Cortex of kidney (tissue), 1 donor: ENCODE measurements at places on chromosomes 13 and 19.

DNA sequence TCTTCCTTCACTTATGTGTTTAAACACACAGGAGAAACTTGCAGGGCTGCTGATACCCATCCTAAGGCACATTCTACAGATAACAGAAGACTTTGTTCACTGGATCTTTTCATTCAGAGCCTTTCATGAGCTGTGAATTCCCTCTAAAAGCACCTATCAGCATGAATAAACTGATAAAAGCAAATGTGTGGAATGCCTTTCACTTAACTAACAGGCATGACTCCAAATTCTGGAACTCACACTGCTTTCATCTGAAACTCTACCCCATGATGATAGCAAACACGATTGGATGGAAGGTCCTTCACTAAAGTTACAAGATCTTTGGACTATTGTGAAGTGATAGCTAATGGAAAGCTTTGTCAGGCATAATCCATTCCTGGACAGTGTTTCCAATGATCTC is 457.3 kb downstream of the EFNB2 start:
- no peak for DNase-seq

DNA sequence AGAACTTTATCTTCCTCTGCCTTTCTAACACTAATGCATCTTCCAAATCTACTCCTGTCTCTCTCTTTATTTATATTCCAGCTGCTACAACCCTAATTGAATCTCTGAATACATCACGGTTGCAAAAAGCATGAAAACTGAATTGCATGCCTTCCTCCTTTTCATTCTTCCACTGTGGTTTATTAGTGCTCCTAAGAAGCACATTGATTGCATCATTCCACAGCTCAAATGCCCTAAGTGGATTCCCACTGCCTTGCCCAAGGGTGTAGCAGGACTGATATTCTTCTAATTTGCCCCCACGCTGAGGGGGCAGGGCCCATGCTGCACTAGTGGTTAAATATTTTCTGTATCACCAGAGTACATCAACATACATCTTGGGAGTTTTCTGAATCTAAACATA is 640.8 kb downstream of the EFNB2 start:
- no peak for DNase-seq

- no peak for DNase-seq
Measured at GRCh38 chr19:2101417-2102335, 5.0 kb downstream of the IZUMO4 start.

DNA sequence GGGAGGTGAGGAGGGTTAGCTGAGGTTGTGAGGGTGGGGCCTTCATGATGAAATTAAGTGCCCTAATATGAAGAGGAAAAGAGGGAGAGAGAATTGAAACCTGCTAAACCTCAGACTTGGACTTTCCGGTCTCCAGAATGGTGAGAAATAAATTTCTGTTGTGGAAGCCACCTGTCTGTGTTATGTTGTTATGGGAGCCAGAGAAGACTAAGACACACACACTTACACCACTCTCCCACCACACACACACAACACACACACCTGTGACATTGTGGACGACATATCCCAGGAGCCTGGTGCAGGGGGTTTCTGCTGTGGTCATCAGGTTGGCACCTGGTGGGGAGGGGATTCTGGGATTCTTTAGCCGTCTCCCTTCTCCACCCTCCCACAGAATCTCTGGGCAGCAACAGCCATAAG is 14.0 kb downstream of the KLK4 start:
- no peak for DNase-seq

- DNase-seq = no peak
Measured at GRCh38 chr19:46744005-46744691, 1.7 kb upstream of the FKRP start.

DNA sequence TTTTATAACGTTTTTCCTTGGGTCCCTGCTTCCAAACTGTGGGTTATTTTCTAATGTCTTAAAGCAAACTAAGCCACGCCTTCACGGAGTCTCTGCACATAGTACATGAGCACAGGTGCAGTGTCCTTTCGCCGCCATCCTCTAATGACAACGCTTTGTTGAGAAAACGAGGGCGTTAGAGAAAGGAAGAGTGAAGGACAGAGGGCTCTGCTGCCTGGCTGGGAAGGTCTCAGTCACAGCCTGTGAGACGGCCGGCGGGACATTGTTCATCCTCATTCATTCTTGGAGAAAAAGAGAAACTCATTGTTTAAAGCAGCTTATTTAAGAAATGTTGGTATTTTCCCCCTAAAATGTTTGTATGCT is 9.5 kb downstream of the IL17D start:
- no peak for DNase-seq

DNA sequence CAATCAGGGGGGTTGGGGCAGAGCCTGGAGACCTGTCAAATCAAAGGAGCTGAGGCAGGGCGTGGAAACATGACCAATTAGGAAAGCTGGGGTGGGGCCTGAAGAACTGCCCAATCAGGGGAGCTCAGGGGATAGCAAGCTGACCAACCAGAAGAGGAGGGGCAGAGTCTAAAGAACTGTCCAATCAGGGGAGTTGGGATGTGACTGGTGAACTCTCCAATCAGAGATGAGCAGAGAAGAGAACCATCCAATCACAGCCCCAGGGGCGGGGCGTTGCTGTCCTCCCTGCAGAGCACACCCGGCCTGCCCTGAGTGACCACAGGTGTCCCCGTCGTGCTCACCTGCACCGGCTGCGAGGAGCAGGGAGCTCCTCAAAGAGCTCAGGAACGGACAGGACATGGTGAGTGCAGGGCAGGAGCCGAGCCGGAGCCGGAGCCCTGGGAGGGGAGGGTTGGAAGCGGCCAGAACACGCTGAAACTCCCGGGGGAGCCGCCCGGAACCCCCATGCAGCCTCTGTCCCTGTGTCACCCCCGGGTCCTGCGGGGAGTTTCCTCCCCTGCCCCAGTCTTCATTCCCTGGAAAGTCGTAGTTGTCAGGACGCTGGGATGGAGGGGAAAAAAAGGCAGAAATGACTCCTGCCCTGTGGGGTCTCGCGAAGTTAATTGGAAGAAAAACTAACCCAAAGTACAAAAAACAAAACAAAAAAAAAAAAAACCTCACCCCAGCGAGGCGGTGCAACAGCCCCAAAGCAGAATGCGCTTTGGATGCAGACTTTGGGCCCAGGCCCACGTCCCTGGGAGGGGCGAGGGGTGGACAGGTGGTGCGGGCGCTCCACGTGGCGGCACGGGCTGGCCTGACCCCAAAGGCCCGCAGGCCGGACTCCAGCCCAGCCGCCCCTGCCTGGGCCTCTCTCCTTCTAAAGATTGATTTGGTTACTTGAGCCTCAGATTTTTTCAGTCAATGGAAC is at the start of gene ZNF556:
ZNF556 (plus strand) TSS at position 311 of the 967 bp plus-strand sequence; CDS start at position 398, 87 bp downstream.
- DNase-seq = no peak

- no peak for DNase-seq
Measured at GRCh38 chr19:6518145-6518911, 12.5 kb upstream of the TNFSF9 start.

DNA sequence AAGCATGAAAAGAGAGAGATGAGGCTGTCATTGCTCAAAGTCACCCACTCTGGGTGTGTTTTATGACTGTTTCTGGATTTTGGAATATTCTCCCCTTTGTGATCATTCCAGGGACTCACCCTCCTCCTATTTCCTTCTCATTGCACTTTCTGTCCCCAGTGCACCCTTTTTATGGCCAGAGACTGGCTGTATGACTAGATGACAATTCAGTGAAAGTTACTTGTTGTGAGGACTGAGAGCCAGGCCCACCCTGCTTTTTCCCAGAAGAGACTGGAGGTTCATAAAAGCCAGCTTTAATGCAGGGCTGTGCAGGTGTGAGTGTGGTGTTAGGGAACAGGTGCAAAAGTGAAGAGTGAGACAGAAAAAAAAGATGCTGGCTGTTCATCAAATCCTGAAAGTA is 17.3 kb downstream of the CEACAM7 start:
- DNase-seq = no peak

DNA sequence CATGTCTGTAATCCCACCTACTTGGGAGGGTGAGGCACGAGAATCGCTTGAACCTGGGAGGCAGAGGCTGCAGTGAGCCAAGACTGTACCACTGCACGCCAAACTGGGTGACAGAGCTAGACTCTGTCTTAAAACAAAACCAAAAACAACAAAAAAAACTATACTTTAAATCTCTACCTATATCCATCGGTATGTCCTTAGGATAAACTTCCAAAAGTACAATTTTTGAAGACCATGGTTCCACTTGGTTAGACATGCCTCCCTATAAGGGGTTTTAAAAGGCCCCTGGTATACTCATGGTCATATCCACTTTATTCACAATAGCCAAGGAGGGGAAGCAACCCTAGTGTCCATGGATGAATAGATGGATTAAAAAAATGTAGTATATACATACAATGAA is 39.8 kb downstream of the RUBCNL start:
- DNase-seq = no peak

GRCh38 chr13:102768909-102769308 is 4.7 kb downstream of the TEX30 start:
- DNase-seq = no peak

DNA sequence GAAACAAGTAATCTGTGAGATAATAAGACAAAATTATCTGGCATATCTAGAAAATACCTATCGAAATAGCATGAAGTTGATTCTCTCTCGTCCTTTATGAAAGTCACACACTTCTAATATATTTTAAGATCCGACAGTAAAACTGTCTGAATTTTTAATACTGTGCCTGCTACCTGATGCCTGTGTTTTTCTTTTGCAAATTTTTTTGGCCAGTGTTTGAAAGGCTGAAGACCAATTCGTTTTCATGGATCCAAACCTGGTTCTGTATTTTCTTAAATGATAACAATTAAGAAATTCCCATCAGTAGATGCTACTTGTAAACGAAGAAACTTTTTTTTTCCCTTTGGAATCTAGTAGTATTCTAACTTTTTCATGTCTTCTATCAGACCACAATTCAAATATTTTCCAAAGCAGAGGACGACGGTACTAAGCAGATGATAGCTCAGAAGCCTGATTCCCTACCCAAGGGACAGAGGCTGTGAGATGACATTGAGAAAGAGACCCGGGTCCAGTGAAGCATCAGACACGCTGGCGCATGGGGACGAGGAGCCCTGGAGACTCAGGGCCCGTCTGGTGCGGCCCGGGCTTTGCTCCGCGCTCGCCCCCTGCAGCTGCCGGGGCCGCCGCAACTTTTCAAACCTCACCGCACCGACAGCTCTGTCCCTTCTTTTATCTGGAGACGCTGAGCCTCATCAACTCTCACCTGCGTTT is 49.5 kb upstream of the PABPC3 start:
- DNase-seq = no peak

DNA sequence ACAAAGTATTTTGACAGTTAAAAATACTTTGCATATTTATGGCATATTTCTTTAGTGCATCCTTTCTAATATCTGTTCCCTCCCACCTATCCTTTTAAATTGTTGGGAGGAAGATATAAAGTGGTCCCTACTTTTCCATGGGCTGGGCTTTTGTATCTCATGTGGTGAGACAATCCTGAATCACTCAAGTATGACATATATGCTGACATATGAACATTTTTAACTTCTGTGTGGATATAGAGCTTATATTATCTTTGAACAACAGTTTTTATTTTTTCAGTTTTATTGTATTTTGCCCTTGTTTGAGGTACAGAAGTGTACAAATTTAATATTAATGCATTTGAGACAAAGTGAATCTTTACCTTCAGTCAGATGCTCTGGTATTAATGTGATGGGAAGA is 3.4 kb downstream of the ZMYM2 start:
- no peak for DNase-seq

DNA sequence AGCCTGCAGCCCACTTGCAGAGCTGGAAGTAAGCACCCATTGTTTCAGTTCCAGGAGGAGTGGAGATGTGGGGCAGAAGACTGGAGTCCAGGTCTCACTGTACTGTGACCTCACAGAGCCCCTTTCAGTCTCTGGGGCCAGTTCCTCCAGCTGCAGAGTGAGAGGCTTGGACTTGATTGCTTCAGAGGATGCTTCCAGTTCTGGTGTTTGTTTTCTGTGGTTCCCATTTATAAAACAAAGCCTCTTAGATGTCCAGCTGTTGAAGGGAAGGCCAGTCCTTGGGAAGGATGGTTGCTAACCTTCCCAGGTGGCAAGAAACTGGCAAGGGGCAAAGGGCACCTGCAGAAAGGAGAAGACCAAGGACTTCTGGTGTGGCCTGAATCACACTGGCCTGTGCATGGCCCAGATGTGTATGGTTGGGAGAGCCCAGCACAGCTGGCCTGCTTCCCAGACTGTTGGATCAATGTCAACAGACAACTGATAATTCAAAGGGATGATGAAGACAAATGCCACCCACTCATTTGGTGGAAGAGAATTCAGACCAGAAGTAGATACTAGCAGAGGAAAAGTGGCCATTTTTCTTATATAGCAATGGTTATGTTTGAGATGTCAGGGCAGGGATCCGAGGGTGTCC is 218.5 kb downstream of the ZNF536 start:
- no peak for DNase-seq

DNA sequence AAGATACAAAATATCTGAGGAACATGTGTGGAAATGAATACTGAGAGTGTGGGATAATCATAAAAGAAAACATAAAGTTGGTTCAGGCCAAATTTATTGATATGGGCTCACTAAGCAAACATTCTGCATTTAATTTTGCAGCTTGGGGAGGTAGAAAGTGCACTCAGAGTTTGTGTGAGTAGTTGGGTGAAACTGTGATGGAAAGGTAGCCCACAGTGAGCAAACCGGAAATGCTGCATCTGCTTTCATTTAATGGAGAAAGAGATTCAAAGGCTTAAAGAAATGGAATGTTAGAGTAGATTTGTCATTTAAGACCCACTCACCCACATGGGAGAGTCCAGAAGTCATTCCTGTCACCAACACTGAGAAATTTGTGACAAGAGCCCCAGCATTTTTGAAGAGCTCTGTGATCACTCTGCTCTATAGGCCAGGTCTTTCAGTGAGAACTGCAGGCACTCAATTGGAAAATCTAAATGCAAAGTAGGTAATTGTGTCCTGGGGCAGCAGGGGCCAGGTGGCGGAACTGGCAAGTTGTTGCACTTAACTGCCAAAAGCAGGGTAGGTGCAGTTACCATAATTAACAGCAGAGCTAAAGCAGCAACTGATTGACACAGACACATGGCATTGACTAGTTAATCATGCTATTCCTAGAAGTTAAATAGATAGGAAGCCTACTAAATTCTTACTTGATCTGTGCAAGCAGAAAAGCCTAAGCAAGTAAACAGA is 1228.3 kb upstream of the PCDH20 start:
- no peak for DNase-seq

GRCh38 chr19:4064496-4065260 is 2.0 kb downstream of the ZBTB7A start:
- no peak for DNase-seq

GRCh38 chr19:29923653-29924052 is 18.4 kb upstream of the URI1 start:
- DNase-seq = no peak

- no peak for DNase-seq
Measured at GRCh38 chr13:91323349-91323748, 24.1 kb upstream of the MIR17HG start.

GRCh38 chr13:48653472-48653939 is at the start of gene CYSLTR2:
TSS of gene CYSLTR2 (plus strand) at chr13:48653929. CDS start at chr13:48706818, 52,889 bp downstream.
- no peak for DNase-seq

- DNase-seq = no peak
Measured at GRCh38 chr19:13983213-13983889, 22.8 kb downstream of the RFX1 start.

DNA sequence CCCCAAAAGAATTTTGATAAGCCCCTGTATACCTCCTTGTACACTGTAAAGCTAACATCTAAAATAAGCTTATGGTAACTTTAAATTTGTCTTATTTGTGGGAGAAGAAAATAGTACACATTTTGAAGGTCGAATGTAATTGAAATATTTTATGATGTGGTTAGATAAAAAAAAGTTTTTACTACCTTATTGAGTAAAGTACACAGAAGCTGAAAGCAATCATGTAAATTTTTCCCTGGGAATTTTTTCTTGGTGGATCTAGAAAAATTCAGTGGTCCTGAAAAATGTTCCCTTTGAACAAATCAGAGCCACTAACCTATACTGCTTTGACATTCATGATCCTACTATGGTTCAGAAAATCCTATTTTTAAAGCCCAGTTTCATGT is 46.9 kb downstream of the SIPA1L3 start:
- DNase-seq = no peak
